ENCODE measurements at places on chromosomes 7 and 10.
A peak's percentile ranks its signal among the peaks of the same experiment; 100 is the strongest.

DNA sequence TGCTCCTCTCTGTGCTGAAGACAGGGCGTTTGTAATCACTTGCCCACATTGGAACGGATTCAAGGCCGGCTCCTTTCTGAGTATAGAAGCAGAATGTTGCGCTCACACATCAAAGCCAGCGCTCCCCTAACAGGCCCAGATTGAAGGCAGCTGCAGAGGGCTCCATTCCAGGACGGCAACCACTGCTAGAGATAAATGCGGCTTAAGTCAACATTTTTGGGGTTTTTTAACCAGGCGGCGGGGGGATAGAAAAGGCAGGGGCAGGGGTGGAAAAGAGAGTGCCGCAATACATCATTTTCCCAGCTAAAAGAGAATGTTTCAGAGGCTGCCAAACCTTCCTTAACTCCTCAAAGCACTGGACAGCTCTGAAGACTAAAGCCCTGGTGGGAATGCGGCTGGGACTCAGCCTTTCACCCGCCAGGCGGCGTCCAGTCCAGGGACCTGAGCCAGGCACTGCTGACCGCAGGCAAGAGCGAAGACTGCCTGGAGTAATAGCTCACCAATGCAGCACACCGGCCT is 189.6 kb downstream of the TNS3 start:
- DNase-seq = no peak

GRCh38 chr7:54080971-54081370 is 461.2 kb upstream of the VSTM2A start:
- no peak for DNase-seq

DNA sequence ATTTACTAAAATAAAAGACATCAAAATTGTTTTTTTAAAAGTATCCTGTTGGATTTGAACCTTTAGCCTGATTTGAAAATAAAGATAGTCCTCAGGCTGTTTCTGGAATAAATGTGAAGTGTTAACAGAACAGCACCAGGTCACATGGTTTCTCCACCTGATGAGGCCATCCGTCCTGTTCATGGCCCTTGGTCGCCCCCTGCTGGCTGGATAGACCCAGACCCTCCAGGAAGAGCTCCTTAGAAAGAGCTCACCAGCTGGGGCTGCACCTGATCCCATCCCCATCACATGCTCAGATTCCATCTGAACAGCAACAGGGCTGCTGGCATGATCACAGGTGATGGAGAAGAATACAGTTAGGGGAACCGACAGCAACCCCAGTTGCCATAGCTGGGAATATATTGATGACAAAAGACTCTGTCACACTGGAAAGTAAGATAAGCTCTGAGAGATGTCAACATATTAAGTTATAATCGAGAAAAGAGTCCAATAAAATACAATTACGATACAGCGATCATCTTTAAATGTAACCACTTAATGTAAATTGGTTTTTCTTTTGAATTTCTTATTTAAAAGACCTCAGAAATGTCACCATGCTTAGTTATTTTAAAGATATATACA is 4.8 kb downstream of the OR2A14 start:
- peak; percentile 46 for DNase-seq

- DNase-seq = no peak
Observed at GRCh38 chr7:23600236-23600635, 3.1 kb downstream of the CCDC126 start.
